Fibroblast of skin of back (primary cell): ENCODE measurements at places on chromosomes 3 and 15.
A peak's percentile ranks its signal among the peaks of the same experiment; 100 is the strongest.

DNA sequence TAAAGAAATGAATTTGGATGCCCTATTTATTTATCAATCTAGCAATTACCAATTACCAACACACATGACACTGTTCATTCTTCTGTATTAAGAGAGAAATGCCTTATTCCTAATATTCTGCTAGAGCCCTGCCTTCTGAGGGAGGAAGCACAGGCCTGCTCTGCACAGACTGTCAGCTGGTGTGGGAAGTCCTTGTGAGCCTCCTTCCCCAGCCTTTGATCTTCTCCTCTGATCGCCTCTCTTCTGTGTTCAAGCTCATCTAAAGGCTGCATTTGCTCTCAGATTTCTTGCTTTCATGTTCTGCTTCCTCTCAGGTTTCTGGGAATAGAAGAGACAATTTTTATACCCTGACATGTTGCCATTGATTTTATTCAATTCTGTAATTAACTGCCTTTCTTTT lies 290.6 kb upstream of the UMPS start:
- DNase-seq = no peak

- no peak for DNase-seq
Measured at GRCh38 chr3:171977860-171978259, 61.5 kb upstream of the FNDC3B start.

DNA sequence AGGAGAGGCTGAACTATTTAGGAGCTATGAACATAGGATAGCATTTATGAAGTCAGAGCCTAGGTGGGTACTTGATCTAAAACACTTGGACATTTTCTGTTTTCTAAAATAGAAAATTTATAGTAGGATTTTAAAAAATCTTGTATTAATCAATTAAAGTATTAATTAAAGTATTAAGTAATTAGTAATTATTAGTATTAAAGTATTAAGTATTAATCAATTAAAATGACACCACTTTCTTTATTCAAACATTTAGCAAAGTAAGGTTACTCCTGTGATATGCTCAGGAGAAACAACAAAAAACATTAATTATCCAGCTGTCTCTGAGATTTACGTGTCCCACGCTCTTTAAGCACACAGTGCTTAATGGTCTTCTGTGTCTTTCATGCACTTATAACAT lies 32.2 kb downstream of the CHCHD4 start:
- no peak for DNase-seq

DNA sequence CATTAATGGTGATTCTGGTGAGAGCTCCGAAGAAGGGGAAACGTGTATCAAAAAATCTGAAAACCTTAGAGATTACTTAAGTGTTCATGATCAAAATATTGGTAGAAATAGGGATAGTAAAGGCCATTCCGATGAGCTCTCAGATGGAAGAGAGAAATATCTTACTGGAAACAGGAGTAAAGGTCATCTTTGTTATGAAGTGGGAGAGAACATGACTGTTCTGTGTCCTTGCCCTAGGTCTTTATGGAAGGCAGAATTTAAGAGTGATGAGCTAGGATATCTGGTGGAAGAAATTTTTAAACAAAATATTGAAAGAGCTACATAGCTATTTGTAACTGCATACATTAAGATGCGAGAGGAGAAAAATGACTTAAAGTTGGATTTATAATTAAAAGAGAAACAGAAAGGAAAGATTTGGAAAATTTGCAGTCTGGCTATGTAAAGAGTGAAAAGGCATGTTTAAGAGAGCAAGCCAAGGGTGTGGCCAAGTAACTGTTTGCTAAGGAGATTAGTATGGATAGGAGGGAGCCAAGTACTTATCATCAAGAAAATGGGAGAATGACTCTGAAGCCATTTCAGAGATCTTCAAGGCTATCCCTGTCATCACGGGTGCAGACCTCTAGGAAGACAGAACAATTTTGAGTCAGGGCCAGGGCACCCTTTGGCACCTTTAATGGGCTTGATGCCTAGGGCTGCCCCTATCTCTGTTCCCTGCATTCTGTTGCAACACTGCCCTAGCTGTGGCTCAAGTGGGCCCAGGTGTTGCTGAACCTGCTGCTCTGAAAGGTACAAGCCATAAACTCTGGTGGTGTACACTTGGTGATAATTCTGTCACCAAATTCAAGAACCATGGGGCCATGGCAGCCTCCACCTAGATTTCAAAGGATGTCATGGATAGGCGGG lies 27.3 kb downstream of the SLMAP start:
- DNase-seq = no peak

- DNase-seq = peak; percentile 56
Measured at GRCh38 chr3:168884353-168884903, 779.1 kb downstream of the MECOM start.

DNA sequence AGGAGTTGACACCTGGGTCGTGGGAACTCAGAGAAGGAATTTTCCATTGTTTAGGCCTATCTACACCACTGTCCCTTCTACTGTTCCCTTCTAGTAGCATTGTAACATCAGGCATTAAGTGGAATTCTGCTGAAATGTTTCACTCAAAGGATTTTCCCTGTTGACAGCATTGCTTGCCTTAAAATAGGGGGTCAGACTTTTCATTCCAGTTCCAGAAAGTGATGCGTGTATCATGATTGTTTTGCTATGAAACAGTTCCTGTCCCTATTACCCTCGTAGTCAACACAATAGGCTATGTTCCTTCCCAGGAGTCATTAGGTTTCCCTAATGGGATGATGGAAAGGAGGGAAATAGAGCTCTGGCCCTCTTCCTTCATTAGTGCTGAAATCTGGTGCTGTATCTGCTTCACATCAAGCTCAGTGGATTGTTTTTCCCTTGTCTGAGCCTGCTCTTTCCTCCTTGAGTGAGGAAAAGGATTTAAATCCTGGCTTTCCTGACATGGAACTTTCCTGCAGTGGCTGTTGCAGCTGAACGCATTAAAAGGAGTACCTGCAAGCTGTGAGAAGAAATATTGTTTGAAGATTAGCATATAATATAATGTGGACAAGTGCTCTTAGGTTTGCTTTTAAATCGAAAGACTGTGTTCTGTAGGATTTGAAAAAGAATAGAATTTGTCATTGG lies 195.9 kb downstream of the KLHL25 start:
- DNase-seq = no peak

GRCh38 chr3:173510565-173510964 lies 113.0 kb downstream of the NLGN1 start:
- DNase-seq = no peak

GRCh38 chr3:81472600-81473362 lies 288.7 kb downstream of the GBE1 start:
- no peak for DNase-seq

DNA sequence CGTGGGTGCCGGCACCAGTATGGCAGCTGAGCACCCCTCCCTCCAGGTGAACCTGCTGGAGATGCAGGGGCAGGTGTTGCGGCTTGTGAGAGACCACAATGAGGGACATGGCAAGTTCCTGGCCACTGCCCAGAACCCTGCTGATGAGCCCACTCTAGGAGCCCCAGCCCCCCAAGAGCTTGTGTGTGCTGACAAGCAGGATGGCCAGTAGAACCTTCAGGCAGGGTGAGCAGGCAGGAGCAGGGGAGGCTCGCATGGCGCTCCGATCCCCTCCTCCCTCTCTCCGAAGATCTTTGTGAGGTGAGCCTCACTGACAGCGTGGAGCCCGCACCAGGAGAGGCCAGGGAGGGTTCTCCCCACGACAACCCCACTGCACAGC lies 29.8 kb downstream of the NGRN start:
- no peak for DNase-seq

DNA sequence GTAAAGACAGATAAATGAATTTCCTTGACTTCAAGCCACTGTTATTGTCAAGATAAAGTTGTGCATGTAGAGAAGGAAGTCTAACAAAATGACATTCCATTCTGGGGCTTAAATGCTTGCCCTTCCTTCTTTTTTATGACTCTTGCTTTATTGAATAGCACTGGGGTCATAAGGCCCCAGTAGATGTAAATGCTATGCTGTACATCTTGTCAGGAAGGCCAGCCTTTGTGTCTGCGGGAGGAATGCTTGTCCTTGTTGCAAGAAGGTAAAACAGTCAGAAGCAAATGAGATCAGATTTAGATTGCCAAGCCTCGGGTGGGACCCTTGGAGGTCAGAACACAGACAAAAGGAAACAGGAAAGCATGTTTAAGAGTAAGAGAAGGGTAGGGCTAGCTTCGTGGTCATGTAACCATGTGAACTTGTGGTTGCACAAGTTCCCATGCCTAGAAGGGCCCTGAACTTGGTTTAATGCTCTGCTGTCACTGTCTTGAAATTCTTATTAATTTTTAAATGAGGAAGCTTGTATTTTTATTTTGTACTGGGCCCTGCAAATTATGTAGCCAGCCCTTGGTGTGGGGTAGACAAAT lies 81.5 kb downstream of the PPM1L start:
- no peak for DNase-seq

GRCh38 chr15:100794008-100794407 lies 85.6 kb upstream of the ALDH1A3 start:
- no peak for DNase-seq

DNA sequence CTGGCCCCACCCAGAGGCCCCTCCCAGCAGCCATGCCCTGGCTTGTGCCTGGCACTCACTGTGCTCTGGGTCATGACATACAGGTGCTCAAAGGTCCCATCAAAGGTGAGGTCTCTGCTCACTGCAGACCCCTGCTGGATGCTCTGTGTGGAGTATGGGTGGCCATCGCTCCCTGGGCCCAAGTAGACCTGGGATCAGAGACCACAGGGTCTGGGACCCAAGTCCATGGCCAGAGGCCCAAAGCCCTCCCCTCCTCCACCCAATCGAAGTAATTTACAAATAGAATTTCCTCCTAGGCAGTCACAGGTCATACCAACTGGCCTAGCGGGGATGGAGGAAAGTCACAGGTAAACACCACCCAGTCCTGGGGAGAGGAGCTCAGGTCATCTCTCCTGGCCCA lies 7.6 kb downstream of the PLXNB1 start:
- no peak for DNase-seq

GRCh38 chr3:126926684-126927400 lies 56.1 kb upstream of the PLXNA1 start:
- DNase-seq = peak; percentile 84

DNA sequence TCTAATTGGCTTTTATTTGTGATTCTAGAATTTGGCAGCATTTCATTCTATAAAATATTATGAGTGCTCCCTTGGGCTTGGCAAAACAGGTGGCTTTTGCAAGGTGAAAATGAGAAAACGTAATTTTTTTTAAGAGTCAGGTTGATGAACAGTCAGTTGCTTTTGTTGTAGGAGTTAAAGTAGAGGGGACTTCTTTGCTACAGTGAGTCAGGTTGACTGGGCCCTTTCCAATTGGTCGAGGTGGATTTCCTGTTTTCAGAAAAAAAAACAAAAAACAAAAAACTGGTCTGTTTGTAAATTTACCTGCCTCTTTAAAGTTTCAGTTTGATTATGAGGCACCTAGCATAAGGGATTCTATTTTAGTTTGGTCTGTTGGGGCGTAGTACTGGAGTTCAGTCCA lies 1469.4 kb upstream of the GBE1 start:
- no peak for DNase-seq

- DNase-seq = no peak
Measured at GRCh38 chr3:48652923-48653715, 9.6 kb downstream of the CELSR3 start.

DNA sequence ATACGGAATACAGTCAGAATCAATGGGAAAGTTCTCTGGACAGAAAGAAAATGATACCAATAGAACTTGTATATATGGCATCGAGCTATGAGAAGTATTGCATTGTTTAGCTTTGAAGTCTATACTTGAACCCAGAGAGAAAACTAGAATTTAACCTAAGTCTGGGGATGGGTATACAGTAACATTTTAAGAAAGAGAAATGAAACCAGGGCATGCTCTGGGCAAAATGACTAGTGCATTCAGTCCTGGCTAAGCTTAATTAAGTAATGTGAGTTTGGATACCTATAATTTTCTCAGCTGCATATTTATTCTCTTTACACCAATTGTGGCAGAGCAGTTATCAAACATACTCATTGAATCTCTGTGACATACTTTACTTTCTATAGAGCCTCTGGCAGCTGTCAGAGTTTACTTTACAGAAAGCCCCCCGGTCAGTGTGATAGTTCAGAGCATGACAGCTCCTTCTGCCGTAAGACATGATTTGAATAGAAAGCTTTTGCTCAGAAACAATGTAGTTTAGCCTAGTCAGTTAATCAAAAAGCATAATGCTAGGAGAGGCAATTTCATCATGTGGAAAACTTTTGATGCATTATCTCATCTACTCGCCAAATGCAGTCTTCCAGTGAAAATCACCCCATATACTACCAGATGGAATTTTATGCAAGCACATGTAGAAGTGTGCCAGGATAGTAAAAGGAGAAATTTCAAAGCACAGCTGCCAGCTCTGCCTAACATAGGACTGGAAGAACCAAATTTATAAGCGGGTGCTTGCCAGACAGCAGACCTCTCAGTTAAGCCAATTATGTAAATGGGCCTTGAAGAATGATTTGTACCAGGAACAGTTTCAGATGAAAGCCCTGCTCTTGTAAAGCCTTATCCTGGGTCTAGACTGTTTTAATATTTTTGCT lies 40.7 kb downstream of the OXSM start:
- no peak for DNase-seq

GRCh38 chr15:44066211-44066827 lies 128.8 kb downstream of the FRMD5 start:
- DNase-seq = peak; percentile 70

DNA sequence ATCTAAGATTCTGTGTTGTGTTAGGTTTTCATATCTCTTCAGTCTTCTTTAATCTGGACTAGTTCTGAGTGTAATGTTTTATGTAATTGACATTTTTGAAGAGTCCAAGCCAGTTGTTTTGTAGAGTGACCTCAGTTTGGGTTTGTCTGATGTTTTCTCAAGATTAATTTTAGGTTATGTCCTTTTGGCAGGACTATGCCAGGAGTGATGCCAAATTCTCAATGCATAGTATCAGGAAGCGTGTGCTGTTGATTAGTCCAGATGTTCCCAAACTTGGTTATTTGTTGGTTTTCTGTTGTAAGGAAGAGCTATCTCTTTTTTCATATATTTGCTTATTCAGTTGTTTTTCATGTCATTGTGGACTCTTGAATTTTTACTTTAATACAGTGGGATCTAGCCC lies 32.6 kb downstream of the NMD3 start:
- no peak for DNase-seq

DNA sequence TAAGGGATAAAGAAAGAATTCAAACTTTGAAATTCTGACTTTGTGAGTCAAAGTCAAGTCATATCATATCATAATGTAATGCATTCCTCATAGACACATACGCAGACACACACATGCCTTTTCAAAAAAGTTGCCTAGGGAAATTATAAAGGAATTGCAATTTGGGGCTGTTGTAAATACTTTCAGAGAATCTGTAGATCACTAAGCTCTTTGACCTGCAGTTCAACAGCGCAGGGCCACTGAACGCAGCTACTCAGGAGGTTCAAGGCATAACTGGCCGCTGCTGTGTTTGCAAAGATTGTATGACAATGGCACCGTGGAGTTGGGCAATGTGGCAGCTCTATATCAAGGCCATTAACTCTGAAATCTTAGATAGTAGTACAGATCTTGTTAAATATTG lies 188.4 kb upstream of the THRB start:
- peak; percentile 80 for DNase-seq

GRCh38 chr3:1117843-1118473 lies 25.1 kb downstream of the CNTN6 start:
- DNase-seq = no peak

GRCh38 chr3:194460566-194460965 lies 26.2 kb downstream of the ATP13A3 start:
- DNase-seq = no peak
